Uterus (tissue), 4 donors: ENCODE measurements at places on chromosomes 7 and 10. TPM values are rescaled to one million over a fixed set of nuclear protein-coding genes. Genes with fewer than 3 reads are reported as not detected.

DNA sequence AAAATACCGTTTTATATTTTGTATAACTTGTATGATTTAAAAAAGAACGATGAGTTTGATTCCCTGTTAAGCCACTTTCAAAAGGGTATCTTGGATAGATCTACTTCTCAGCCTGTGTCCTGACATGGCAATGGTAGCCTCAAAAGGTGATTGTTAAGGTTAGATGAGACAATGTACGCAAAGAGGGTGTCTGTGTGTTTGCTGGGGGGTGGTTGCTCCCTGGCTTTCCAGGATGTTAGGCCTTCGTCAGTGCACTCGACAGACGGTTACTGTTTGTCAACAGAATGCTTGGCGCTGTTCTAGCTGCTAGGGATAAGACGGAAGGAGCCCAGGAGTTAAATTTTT is 90.3 kb downstream of the NEURL1 start:
- no peak for DNase-seq

- DNase-seq, result peak; percentile 29
These were observed 6.3 kb downstream of the TPST1 start for GRCh38 chr7:66211429-66211828.

- no peak for DNase-seq
These were observed 4.5 kb downstream of the NDUFA5 start for GRCh38 chr7:123553159-123553558.

GRCh38 chr10:51964630-51965029 is 265.2 kb upstream of the CSTF2T start:
- DNase-seq, result no peak

DNA sequence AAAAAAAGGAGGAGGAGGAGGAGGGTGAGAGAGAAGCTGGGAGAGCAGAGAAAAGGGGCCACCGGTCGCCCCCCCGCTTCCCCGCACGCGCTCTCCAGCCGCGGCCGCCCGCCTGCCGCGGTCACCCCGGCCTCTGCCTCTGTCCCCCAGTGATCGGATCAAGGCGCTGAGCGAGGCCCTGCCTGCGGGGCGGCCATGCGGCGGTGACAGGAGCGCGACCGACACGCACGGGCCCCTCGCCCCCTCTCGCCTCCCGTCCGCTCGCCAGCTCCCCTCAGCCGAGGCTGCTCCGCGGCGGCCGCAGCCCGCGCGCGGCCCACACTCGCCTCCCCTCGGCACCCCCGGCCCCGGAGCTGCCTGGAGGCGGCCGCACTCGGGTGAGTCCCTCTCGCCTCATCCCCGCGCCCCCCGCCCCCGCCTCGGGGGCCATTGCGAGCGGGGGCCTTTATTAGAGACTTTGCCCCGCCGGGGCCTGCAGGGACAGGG is at the start of gene GTF2I:
Gene GTF2I, plus strand, starts transcription at position 27 of the 486 bp plus-strand sequence. CDS start 31,411 bp downstream, outside the sequence.
- DNase-seq, result no peak

- peak; percentile 10 for DNase-seq
These were observed 150.3 kb upstream of the CHST15 start for GRCh38 chr10:124243702-124244121.

- DNase-seq, result no peak
These were observed 33.8 kb downstream of the C10orf71 start for GRCh38 chr10:49332768-49333167.

Gene COBL
- total RNA-seq, result 3.9 TPM

Gene PNLIP
- not detected for total RNA-seq

Gene DUS4L
- 10.0 TPM for total RNA-seq

Gene SUN3
- total RNA-seq, result not detected

Gene GTF2IRD2
- total RNA-seq, result 46.7 TPM

Gene HOGA1
- 2.5 TPM for total RNA-seq

Gene ATOH7
- not detected for total RNA-seq

Gene AKR1C8
- total RNA-seq, result not detected

Gene VIPR2
- 3.4 TPM for total RNA-seq

Gene SLC16A9
- total RNA-seq, result 13.5 TPM

Gene INA
- not detected for total RNA-seq
